H4 (cell line): ENCODE measurements at places on chromosomes 7 and 10. TPM values are rescaled to one million over a fixed set of nuclear protein-coding genes. Genes with fewer than 3 reads are reported as not detected.

DNA sequence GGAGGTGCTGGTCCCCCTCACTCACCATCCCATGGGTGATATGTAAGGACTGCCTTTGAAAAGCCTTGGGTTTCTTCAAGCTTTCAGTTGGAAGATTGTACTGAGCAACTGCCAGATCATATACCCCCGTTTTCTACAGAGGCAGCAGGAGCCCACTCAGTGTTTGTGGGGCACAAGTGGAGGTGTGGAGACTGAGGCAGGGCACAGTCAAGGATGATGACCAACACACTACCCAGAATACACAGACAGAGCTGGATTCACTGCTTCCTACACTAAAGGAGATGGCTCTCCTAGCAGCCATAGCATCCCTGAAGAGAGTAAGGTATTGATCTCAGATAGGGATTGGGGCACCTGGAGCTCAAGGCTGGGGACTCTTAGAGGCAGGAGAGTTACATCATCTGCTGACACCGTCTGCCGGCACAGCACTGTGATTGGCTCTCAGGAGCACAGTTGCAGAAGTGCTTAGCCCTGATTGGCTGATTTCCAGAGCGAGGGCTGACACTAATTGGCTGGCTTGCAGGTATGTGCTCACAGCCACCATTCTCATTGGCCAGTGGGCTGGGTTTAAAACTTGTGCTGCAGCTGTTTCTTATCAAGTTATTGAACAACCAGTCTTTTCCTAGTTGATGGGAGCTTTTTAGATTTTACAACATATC lies 77.9 kb upstream of the PFKP start:
- DNase-seq = no peak

- DNase-seq = no peak
These were observed 8.4 kb downstream of the GRB10 start for GRCh38 chr7:50774319-50774718.

GRCh38 chr7:74355091-74355490 lies 65.9 kb downstream of the CLIP2 start:
- peak; percentile 85 for DNase-seq

DNA sequence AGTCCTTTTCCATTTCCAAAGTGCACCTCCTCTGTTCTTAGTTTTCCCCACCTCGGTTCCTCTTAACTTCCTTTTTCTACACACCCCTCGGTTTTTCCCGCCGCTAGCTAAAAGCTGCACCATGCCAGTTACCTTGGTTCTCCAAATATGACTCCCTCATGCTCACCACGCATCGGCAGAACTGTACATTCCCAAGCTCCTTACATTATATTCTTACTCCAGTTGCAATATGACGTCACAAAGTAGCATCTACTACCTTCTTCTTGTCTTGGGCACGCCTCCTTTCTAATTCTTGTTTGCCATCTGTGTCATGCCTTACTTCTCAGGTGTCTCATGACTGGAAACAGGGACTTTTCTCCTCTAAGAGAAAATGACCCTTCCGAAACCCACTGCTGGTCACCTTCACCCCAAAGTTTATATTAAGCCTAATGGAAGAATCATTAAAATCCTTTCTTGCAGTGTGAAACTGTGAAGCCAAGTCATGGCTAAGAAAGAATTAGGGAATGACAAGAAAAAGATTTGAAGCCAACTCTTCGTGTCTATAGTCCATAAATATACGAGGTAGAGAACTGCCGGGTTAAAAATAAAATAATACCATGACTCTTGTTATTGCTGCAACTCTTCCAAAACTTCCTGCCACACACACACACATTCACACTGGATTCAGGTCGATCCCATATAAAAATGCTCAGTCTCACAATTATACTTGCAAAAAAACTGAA lies 1.7 kb downstream of the ESYT2 start:
- no peak for DNase-seq

- no peak for DNase-seq
These were observed 254.8 kb downstream of the HTR7 start for GRCh38 chr10:90602862-90603610.

GRCh38 chr10:42877496-42878030 lies 95.0 kb downstream of the BMS1 start:
- DNase-seq = no peak

GRCh38 chr7:69966766-69967591 lies 368.7 kb downstream of the AUTS2 start:
- no peak for DNase-seq

DNA sequence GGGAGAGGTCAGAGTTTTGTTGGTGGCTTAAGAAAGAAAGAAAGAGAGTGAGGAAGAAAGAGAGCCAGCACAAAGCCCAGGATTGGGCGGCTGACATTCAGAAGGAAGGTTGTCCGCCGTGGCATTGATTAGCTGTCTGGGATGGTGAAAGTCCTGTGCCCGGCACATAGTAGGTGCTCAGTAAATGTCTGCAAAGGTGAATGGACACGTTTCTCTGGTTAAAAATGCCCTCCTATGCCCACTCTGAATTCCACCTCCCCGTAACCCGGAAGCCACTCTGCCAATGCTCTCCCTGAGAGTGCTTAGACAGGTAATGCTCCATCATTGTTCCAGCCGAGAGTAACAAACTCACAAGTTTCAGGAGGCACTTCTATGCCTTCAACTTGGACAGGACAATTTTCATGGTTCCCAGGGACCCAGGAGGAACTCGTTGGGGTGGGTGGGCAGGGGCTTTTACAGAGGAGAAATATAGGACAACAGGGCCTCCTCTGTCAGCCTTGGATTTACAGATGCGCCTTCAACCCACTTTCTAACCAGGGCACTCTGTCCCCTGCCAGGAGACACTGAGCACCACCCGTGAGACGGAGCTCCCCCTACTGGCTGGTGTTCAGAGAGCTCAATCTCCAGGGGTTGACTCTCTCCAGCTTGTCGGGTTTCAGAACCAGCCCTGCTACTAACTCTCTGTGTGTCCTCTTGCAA lies 411.5 kb upstream of the ZMIZ1 start:
- peak; percentile 58 for DNase-seq

DNA sequence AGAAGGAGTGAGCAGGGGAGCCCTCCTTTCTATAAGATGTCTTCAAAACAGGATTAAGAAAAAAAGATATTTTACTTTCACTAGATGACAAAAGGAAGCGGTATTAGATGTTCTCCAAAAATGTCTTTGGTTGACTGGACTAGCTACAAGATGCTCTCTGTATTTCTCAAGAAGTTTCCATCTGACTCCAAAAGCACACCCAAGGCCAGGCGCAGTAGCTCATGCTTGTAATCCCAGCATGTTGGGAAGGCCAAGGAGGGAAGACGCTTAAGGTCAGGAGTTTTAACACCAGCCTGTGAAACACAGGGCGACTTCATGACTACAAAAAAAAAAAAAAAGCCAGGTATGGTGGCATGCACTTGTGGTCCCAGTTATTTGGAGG lies 84.5 kb downstream of the PIP4K2A start:
- DNase-seq = no peak

The OR6V1 gene
- not detected in 2 replicates for total RNA-seq

DNA sequence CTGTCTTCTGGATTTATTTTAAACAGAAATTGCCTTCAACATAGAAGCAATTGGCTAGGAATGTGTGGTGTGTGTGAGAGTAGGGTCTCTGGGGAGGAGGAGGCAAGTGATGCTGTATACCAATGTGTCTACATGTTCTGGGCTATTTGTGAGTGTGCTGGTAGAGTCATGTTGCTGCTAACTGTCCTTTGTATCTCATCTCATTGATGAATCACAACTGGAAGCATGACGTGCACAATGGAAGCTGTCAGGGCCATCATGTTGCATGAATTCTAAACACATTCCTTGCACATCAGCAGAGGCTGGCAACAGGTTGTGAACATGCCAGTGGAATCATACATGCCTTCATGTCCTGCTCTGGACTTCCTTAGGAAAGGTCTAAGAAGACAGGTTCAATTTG lies 199.7 kb downstream of the BMPER start:
- no peak for DNase-seq

- DNase-seq = no peak
These were observed 7.8 kb upstream of the SFTPA1 start for GRCh38 chr10:79602953-79603352.

The NANOS1 gene
- total RNA-seq = 4.7 and 6.7 TPM in 2 replicates

The CDC14C gene
- 0.06 TPM in 1 of 2 replicates, not detected in the other for total RNA-seq

The LRRN3 gene
- 0.02 and 0.18 TPM in 2 replicates for total RNA-seq

DNA sequence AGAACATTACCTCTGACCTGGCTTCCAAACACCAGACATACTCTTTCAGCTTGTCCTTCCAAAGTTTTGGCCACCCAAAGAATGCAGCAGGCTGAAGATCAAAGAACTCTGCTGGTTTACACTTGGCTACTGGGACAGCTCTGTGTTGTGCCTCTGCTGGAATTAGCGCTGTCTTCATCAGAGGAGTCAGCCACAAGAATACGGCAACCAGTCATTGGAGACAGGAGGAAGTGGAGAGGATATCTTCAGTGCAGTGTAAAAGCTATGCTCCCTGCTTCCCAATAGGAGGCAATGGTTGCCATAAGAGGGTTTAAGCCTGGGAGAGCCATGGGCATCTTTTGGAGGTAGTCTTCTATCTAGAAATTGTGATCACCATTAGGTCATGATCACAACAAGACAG lies 126.7 kb upstream of the WNT16 start:
- DNase-seq = no peak

The CCDC3 gene
- 2.1 and 2.4 TPM in 2 replicates for total RNA-seq

The AGAP9 gene
- 0.35 and 2.9 TPM in 2 replicates for total RNA-seq

DNA sequence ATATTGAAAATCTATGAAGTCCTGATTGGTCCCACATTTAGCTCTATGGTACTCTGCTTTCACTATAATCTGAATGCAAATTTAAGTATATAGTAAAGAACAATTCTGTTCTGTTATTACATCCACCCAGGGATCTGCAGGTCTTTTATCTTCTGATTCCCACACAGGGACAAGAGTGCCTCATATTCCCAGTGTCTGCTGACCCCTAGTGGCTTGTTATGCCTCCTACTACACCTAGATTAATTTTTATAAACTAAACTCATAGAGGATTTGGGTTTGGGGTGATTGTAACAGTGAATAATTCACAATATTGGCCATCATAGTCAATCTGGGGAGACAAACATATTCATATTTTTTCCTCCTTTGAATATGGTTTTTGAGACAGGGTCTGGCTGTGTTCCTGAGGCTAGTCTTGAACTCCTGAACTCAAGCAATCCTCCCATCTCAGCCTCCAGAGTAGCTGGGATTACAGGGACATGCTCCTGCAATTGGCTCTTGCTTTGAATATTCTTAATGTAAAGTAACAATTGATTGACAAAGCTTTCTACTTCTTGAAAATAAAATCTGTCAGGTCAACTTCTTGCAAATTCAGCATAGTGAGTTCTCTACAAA lies 282.1 kb downstream of the KCND2 start:
- DNase-seq = peak; percentile 63

- peak; percentile 39 for DNase-seq
These were observed 11.9 kb downstream of the NPTX2 start for GRCh38 chr7:98629001-98629431.

GRCh38 chr7:78260826-78261225 lies 462.3 kb downstream of the PHTF2 start:
- no peak for DNase-seq

DNA sequence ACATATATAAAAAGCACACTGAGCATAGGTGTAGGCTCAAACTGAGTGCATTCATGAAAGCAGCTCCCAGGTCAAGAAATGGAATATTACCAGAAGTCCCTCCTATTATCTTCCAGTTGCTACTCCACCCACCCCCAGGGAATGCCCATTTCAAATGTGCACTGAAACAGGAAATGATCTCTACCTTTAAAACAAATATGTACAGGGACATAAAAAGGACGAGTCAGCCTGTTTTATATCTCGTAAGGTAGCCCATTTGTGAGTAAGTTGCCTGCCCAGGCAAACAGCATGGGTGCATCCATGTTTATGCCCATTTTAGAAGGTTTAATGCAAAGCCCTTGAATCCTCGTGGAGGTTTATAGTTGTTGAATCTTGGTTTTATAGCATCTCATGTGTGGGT lies 10.4 kb downstream of the FFAR4 start:
- no peak for DNase-seq

DNA sequence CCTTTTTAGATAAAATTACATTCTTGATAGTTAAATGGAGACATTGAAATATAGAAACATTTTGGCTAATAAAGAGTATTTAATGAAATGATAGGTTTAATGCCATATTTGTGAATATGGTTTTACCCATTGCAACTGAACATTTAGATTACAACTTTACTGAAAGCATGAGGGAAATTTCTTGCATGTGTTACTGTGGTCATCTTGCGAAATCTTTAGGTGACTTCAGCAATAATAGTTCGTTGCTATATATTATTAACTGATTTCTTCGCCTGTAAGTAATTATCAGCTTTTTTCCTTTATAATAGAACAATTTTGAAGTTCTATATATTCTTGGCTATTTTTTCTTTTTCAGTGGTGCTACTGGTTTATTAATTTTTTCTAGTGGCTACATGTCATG lies 83.2 kb downstream of the MLLT10 start:
- no peak for DNase-seq

- DNase-seq = no peak
These were observed 6.4 kb upstream of the GOLGA7B start for GRCh38 chr10:97843281-97843671.

The CACNB2 gene
- 0.62 and 1.2 TPM in 2 replicates for total RNA-seq

DNA sequence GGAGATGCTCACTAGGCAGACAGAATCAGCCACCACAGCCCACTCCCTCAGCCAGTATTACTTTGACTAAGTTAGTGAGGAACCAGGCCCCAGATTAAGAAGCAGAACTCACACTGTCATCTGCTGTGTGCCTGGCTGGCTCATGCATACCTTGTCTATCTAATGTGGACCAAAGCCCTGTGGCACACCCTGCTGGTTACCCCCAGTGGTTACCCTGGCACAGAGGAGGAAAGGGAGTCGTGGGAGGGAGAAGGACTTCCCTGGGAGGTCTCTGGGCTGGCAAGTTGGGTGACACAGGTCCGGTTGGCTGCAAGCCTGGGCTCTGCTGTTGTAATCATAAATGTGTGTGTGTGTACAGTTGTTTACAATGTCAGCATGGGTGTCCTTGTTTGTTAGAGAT lies 7.5 kb upstream of the SH2D4B start:
- peak; percentile 73 for DNase-seq

The LEP gene
- not detected in 2 replicates for total RNA-seq

DNA sequence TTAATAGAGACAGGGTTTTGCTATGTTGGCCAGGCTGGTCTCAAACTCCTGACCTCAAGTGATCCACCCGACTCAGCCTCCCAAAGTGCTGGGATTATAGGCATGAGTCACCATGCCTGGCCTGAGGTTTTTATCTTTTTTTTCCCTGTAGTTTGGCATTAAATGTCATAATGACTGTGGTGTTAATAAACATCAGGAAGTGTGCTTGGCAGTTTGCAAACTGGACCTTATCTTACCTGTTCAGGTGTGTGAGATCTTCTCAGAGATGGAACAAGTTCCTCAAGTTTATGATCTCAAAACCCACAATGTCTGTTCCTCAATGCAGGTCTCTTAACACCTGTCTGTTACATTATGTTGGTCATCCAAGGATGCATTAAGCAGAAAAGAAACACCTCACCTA lies 80.0 kb downstream of the ARID5B start:
- no peak for DNase-seq

DNA sequence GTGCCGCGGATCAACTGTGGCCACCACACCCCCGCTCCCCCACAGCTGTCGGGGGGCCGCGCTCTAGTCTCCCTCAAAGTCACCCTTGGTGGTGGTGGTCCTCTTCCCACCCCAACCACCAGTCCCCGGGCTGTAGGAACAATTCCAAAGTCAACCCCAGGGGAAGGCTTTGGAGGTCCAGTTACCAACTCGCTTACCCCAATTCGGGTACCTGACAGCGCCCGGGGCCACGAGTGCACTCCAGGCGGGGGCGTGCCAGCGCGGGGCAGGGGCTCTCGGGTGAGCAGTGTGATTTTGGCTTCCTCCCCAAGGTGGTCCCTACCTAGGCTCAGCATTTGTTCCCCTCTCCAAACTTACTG lies 584 bp upstream of the ZMIZ1 start:
- DNase-seq = no peak

The TMEM270 gene
- 0.21 TPM in 1 of 2 replicates, not detected in the other for total RNA-seq
